ENCODE measurements at places on chromosomes 13 and 19.

- no peak for DNase-seq
Measured at GRCh38 chr13:33537026-33537425, 251.5 kb upstream of the STARD13 start.

GRCh38 chr13:21054313-21054712 is 7.1 kb downstream of the LATS2 start:
- no peak for DNase-seq

GRCh38 chr13:110137680-110138009 is 169.3 kb downstream of the COL4A1 start:
- peak; percentile 38 for DNase-seq

GRCh38 chr13:41019578-41020347 is 647 bp upstream of the ELF1 start:
- DNase-seq, result no peak

DNA sequence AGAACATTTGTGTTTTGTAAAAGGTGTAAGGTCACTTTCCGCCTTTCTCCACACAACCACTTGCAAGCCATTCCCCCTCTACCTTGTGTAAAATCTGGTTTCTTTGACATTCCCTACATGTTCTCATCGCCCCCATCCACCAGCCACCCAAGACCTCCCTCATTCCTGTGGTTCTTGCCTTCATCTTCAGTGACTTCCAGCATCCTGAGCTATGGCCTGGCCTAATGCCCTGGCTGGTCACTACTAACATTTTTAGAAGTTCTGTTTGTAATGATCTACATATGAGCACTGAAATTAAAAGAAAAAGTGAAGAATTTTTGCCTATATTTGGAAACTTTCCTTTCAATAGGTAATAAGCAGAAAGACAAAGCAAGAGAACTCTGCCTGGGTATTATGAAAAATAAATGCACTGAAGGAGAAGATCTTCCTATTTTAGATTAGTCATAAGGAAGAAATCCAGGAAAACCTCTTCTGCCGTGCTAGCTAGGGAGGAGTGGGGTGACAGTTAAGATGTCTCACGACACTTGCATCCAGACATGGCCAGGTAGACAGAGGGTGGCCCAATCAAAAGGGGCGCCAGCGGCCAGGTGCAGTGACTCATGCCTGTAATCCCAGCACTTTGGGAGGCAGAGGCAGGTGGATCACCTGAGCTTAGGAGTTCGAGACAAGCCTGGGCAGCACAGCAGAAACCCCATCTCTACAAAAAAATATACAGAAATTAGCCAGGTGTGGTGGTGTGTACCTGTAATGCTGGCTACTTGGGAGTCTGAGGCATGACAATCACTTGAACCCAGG is 28.1 kb upstream of the MPHOSPH8 start:
- DNase-seq, result no peak

DNA sequence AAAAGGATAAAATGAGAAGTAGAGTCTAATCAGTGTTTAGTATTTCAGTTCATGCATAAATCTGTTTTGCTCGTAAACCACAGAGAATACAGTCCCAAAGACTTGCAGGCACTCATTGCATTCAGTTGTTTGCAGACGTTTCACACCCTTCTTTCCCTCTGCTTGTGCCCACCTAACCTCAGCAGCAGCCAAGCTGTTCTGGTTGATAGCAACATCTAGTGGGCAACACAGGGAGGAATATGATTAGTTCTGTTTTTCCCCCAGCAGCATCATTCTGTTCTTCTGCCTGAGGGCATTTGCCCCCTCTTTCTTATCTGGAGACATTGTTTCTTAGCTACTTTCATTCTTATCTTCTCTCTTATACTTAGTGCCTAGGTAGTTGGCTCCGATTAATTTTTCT is 135.6 kb downstream of the PAN3 start:
- peak; percentile 3 for DNase-seq

GRCh38 chr13:75071796-75072195 is 410.2 kb downstream of the TBC1D4 start:
- no peak for DNase-seq

- DNase-seq, result peak; percentile 47
Measured at GRCh38 chr19:41264581-41265394, 616 bp downstream of the HNRNPUL1 start.

GRCh38 chr13:97194479-97194878 is 27.7 kb upstream of the MBNL2 start:
- DNase-seq, result peak; percentile 68

GRCh38 chr13:50707628-50708027 is 135.9 kb downstream of the DLEU7 start:
- DNase-seq, result no peak

DNA sequence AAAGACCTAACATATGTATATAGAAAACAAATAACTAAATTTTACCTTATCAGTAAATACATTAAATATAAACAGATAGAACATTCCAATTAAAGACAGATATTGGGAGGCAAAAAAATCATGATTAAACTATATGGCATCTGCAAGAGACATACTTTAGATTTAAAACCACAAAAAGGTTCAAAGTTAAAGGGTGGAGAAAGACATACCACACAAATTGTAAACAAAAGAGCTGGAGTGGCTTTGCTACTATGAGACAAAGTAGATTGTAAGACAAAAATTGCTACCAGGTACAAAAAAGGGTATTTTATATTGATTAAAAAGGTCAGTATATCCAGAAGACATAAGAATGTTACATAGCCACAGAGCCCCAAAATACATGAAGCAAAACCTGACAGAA is 200.2 kb downstream of the KCNRG start:
- no peak for DNase-seq

DNA sequence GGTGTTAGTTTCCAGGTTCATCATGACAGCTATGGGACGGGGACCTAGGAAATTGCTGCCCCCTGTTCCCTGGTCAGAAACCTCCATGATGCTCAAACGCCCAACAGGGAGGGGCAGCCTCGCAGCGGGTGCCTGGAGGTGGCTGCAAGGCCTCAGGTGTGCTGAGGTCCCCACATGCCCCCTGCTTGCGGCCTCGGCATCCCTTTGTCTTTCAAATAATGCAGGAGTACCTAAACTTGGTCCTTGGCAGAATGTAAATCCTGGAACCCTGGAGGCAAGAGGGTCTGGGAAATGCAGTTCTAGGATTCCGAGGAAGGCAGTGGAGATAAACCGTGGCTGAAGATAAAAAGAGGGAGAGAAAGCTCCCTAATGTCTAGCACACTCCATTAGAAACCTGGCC is 52.4 kb downstream of the SKA3 start:
- DNase-seq, result no peak

DNA sequence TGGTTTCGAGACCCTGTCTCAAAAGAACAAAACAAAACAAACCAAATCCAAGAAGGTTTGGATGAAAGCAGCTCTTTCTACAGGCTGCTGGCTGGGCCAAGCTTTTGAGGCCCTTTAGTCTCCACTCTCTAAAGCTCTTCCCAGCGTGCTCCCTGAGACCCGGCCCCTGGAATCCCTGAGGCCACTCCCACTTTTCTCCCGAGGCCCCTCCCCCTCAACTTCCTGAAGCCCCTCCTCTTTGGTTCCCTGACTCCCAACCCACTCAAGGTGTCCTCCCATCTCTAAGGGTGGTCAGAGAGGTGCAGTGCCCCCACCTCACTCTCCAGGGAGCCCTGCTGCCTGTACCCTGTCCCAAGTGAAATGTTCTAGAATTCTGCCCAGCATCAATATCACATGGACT is 10.6 kb downstream of the ERICH6B start:
- no peak for DNase-seq

DNA sequence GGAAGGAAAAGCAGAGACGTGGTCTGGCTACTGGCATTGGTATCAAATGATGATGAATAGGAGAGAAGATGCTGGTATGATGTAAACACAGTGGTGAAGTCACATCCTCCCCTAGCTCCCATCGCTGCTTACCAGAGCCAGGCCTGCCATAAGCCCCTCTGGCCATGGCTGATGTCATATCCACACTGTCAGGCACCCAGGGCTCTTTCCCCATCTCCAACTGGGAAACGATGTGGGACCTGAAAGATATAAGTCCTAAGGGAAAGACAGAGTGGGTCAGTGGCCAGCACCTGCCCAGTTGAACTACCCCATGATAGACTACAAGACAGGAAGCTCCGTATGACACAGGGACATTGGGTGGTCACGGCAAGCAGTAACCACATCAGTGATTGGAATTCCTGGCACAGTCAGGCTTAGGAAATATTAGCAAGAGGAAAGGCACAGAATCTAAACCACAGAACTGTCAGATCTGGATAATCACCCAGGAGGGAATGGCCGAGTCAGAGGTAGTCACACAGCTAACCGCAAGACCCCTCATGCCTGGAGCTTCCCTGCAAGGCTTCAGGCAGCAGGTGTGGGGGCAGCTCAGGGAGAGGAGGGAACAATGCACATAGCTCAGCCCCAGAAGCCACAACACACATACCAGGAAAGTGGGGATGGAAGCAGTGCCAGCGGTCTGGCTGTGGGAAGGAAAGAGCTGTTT is 3.8 kb downstream of the ZNF792 start:
- peak; percentile 73 for DNase-seq

- DNase-seq, result no peak
Measured at GRCh38 chr19:53597023-53597422, 34.8 kb upstream of the DPRX start.

DNA sequence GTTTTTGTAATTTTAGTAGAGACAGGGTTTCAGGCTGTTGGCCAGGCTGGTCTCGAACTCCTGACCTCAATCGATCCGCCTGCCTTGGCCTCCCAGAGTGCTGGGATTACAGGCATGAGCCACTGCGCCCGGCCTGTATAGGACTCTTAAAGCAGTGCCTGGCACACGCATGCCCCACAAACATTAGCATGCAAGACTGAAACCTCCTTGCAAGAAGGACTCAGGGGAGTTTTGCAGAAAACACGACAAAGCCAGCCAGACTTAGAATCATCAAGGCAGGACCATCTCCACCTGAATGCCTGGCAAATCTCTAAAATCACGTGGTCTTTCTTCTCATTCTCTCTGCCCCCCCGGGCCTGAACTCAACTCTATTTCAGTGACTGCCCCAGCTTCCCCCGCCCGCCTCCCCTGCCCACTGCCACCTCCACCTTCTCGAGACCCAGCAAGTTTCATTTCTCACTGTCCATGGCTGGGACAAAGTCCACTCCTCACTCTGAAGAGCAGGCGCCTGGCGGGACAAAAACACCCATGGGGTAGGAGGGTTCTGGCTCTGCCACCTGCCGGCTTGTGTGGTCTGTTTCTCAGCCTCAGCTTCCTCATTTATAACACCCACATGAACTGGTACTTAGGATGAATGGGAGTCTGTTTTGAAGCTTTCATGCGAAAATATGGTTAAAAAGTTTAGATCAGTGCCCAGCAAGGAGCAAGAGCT is 2.4 kb downstream of the TICAM1 start:
- DNase-seq, result no peak

DNA sequence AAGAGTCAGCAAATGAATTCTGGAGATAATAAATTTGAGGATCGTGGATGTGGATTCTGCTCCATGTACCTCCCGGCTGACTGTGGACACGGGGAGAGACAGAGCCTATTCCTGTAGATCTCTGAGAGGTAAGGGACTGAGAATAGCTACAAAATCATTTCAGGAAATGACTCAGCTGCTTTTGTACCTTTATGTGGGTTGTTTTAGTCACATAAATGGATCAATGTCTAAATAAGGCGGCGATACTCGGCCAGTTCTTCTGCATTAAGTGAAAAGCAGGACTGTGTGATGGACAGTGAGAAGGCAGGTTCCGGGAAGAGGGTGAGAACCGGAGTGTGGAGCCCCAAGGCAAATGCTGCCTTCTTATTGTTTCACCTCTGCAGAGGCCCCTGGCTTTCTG is 128.1 kb downstream of the EFNB2 start:
- no peak for DNase-seq

GRCh38 chr13:48260970-48261369 is 28.0 kb downstream of the ITM2B start:
- no peak for DNase-seq

GRCh38 chr19:6801485-6802086 is 29.1 kb downstream of the VAV1 start:
- peak; percentile 50 for DNase-seq

DNA sequence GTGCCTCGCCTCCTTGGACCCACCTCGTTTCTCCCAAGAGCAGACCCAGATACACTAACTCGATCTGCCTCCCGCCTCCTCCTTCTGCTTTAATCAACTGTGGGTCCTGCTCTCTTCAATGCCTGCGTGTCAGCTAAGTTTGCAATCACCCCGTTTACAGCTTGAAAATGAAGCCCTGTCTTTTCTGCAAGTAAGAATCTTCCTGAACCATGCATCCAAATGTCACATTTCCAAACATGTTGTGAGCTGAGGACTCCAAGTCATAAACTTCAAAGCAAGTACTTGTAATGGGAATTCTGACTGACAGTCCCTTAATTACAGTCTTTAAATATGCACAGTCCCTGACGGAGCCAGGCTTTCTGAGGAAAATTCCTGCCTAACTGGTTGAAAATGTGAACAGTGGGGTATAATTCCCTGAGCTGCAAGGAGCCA is 154.9 kb upstream of the UQCRFS1 start:
- no peak for DNase-seq

- no peak for DNase-seq
Measured at GRCh38 chr19:6260376-6260775, 19.4 kb downstream of the MLLT1 start.

DNA sequence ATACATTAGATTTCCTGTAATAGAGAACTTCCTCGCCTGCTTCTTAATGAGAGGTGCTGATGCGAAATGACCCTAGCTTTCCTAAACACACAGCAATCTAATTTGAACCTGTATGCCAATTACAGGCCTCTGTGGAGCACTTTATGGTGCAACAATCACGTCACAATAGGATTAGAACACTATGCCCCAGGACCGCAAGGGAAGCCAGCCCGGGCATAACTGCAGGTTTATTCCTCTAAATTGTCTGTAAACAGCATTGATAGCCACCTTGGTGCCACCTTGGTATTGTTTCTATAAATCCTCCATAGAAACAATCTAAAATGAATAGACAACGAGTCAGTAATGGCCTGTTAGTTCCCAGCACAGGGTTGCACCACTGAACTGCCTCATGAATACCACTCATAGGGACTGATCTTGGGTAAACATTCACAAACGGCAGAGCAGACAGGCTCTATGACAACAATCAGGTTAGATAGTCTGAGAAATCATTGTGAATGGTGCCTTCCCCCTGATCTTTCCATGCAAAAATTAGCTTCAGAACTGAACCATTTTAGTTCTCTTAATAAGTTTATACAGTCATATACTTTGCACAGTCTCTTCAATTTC is 182.5 kb upstream of the OBI1 start:
- no peak for DNase-seq

DNA sequence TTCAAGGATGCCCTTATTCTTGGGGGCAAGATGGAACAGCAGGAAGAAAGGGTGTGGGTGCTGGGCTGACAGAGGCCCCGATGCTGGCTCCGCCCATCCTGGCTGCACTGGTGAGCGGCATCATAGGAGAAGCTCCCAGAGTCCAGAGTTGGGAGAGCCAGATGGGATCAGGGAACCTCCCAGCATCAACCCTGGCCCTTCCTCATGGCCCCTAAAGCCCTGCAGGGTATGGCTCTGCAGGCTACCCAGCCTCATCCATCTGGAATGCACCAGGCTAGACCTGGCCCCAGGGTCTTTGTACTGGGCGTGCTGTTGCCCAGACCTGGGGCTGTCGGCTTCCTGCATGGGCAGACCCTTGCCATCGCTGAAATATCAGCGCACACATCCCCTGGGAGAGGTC is 7.9 kb upstream of the ELL start:
- no peak for DNase-seq

Data from cardiac fibroblast (primary cell).